NCI-H1092 treated with DMSO at 0.1 percent for 48 hours (cell line): ENCODE measurements at places on chromosomes 12 and 14.
A peak's percentile ranks its signal among the peaks of the same experiment; 100 is the strongest.

- no peak for DNase-seq
These were observed 161.5 kb upstream of the FKBP4 start for GRCh38 chr12:2633176-2633824.

DNA sequence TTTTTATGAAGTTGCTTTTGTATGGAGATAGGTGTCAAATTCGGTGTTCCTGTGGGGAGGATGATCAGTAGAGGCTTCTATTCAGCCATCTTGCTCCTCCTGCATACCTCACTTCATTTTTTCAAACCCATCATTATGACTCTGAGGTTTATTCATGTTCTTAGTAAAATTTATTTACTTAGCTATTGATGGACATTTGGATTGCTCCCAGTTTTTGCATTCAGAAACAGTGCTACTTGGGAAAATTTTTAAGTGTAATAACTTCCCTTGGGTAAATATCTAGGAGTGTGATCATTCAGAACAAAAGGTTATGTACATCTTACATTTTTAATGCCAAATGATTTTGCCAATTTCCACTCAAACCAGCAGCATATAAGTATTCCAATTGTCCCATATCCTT is 208.3 kb downstream of the SYNE2 start:
- no peak for DNase-seq

DNA sequence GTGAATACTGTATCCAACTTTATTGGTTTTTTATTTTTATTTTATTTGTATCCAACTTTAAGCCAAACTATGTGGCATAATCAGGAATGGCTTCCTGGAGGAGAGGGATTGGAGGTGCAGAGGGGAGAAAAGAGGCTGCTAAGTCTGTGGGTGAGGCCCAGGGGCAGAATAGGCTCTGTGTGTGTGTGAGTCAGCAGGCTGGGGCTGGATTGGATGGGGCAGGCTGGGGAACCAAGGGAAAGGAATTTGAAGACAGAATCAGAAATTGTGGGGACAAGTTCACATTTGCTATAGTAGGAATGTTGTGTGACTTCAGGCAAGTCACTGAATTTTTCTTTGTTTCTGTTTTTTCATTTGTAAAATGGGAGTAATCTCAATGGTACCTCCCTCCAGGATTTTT is 12.8 kb upstream of the RILPL1 start:
- DNase-seq = no peak

GRCh38 chr12:119255314-119255713 is 76.6 kb downstream of the HSPB8 start:
- DNase-seq = no peak

GRCh38 chr12:68325966-68326365 is 6.2 kb downstream of the MDM1 start:
- DNase-seq = no peak

DNA sequence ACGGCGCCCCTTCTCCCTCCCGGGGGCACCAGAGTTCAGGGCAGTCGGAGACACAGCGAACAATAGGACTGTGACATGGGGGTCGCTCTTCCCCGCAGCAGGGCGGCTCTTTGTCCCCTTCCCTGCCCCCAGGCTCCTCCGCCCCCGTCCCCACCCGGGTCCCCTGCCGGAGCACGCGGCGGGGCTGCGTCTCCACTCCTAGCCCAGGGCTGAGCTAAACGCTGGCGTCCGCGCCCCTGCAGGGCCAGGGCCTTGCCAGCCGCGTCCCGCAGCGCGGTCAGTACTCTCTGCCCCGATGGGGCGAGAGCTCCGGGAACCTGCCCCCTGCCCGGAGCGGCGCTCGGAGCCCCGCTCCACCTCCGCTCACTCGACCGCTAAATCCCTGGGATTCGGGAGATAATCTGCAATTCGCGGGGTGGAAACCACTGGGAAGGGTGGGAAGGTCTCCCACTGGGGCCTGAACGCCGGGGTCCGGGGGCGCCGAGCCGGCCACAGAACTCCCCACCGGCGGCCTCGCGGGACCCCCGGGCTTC is 825 bp upstream of the CCDC85C start:
- no peak for DNase-seq

- no peak for DNase-seq
These were observed 7.8 kb downstream of the LRRK2 start for GRCh38 chr12:40232602-40233001.

DNA sequence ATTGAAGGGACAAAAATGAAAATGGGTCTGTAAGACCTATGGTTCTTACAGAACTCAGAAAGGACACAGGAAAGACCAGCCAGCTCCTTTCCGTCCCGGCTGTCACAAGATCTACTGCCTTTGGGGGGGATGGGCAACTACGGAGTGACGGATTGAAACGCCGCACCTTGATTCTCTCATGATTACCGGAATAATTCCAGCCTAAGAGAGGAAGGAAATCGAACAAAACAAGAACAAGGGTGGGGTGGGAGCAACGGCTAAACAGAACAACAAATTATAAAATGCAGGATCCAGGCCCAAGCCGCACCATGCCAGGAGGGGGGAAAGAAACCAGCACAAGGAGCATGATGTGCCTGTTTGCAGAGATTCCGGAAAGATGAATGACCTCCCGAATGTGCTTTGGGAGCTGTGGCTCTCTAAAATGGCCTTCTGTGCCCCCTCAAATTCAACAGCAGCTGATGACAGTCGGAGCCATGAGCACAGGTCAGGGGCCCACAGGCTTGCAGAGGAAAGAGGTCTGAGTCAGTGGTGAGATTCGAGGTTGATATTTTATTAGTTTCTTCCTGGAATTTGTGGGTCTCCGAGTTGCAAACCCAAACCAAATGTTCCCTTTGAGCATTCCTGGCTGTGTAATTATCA is 72.1 kb downstream of the SPRING1 start:
- DNase-seq = no peak

- DNase-seq = peak; percentile 27
These were observed 3.4 kb upstream of the RNASE7 start for GRCh38 chr14:21038441-21039422.

- no peak for DNase-seq
These were observed 20.3 kb downstream of the HVCN1 start for GRCh38 chr12:110668480-110669192.

DNA sequence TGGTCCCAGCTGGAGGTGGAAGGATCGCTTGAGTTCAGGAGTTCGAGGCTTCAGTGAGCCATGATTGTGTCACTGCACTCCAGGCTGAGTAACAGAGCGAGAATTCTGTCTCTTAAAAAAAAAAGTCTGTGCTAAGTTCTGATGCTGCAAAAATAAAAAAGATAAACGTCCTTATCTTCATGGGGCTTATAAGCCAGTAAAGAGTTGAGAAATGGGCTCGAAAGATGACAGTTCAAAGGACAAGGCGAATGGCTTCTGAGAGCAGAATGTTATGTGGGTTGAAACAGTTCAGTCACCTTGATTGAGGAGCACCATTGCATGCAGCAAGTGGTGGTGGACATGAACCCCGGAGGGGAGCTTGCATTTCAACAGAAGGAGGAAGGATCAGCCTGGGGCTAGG is 4.7 kb downstream of the TSPAN9 start:
- no peak for DNase-seq

GRCh38 chr12:108559007-108559655 is 1.8 kb downstream of the SART3 start:
- no peak for DNase-seq

GRCh38 chr12:131195796-131196195 is 242.1 kb downstream of the ADGRD1 start:
- DNase-seq = no peak

GRCh38 chr14:104726600-104727451 is 2.8 kb downstream of the ADSS1 start:
- no peak for DNase-seq

- DNase-seq = no peak
These were observed 13.3 kb downstream of the SDS start for GRCh38 chr12:113390064-113391043.

DNA sequence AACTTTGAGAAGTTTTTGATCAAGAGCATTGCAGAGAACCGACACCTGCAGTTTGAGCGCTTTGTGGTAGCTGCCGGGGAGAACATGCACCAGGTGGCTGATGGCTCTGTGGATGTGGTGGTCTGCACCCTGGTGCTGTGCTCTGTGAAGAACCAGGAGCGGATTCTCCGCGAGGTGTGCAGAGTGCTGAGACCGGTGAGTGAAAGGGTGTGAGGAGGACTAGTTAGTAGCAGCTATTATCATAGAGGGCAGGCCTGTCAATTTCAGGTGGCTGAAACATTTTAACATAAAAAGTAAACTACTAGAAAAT is 27.0 kb upstream of the HIGD1C start:
- peak; percentile 44 for DNase-seq

- DNase-seq = no peak
These were observed 132.2 kb upstream of the HIF1A start for GRCh38 chr14:61563162-61563511.

DNA sequence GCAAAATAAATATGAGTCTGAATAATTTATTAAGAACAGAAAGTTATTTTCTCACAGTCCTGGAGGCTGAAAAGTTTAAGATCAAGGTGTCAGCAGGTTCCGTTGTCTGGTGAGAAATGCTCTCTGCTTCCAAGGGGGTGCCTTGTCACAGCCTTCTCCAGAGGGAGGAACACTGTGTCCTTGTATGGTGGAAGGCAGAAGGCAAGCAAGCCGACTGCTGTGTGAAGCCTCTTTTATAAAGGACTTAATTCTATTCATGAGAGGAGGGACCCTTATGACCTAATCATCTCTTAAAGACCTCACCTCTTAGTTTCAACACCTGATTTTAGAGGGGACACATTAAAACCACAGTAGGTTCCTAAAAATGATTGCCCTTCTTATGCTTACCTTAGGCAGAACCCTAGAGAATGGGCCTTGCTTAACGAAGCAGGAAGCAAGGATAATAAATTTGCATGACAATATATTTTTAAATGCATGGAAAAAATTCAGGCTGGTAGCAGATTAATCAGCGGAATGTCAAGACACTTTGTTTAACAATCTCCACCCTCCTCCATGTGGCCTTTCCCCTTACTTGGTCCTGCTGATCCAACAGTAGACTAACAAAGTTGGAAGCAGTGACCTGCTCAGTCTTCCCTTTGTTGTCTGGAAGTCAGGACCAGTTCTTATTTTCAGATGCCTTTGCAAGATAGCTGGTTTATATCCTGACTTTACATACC is 154.9 kb downstream of the DYRK2 start:
- DNase-seq = no peak

GRCh38 chr12:124501112-124501561 is 66.3 kb downstream of the NCOR2 start:
- no peak for DNase-seq

- no peak for DNase-seq
These were observed 10.5 kb downstream of the PALS1 start for GRCh38 chr14:67251573-67252226.

DNA sequence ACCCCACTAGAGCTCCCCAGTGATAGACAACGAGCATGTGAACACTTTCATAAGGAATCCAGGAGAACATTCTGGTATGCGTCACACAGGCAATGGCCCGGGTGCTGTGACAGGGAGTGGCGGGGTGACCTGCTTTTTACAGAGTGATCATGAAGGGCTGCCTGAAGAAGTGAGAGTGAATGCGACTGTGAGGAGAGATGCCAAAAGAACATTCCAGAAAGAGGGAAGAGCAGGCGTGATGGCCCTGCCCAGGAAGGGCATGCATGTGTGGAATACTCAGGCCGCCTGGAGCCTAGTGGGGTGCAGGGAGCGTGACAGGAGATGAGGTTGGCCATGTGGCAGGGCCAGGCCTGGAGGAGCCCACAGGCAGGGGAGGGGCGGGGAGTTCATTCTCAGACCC is 53.8 kb downstream of the FZD10 start:
- no peak for DNase-seq

- DNase-seq = no peak
These were observed 16.4 kb upstream of the SRP54 start for GRCh38 chr14:34966413-34966812.

- peak; percentile 86 for DNase-seq
These were observed 40.9 kb downstream of the CCDC85C start for GRCh38 chr14:99562856-99563748.

GRCh38 chr14:103156651-103157378 is 33.6 kb downstream of the TNFAIP2 start:
- no peak for DNase-seq

DNA sequence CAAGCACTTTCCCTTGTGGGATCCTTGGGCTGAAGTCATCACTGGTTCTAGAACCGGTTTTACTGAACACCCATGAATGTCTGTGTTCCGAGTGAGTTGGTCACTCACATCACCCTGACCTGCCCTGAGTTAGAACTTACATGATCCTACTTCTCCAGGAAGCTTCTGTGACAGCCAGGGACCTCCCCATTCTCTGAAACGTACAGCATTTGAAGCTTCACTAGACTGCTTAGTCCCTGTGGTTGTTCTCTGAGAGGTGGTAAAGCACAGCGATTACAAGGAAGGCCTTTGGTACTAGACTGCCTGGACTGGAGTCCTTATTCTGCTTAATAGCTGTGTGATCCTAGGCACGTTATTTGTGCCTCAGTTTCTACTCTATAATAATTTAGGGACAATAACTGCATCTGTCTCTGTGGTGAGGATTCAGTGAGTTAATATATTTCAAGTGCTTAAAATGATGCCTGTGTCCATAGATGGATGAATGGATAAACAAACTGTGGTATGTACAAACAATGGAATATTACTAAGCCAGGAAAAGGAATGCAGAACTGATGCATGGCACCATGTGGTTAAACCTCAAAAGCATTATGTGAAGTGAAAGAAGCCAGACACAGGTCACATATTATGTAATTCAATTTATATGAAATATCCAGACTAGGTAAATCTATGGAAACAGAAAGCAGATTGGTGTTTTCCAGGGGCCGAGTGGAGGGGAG is 54.7 kb upstream of the DDX11 start:
- no peak for DNase-seq

DNA sequence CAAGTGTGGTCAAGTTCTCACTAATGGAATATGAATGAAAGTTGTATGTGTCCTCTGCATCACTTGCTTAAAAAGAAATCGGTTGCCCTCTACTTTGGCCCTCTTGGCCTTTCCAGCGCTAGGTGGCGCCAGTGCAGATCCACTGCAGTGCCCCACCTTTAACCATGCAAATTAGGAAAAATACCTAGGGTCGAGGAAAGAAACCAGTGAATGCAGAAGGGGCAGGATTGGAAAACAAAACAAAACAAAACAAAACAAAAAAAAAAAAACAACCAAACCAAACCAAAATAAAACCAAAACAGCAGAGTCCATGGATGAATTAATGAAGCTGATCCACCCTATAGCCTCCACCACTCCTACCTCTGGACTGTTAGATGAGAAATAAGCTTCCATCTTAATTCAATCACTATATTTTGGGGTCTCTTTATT is 12.9 kb upstream of the NEMF start:
- peak; percentile 55 for DNase-seq

DNA sequence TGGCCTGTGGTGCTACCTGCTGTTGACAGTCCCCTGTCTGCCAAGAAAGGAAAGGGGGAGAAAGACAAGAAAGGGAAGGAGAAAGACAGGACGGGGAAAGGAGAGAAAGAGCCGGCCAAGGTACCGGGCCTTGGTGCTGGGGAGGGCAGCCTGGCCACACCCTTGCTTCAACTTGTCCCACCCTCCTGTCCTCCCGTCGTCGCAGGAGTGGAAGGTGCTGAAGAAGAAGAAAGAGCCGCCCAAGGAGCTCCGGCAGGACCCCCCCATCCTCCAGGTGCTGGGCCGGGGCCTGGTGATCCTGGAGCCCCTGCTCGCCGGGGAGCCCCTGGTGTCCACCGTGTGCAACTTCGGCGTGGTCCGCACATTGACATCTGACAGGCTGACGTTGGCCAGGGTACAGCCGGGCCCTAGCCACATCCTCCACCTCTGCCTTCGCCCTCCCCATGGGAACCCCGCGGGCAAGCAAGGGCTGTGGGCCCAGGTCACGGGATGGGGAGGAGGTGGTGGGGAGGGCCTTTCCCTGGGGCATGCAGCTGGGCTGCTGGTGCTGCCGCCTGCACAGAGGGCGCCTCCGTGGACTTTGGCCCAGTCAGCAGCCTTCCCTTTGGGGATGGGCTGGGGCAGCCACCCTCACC is 2.9 kb upstream of the B3GNT4 start:
- no peak for DNase-seq
